ENCODE measurements at places on chromosomes 6 and 20. TPM values are rescaled to one million over a fixed set of nuclear protein-coding genes. Genes with fewer than 3 reads are reported as not detected.
A peak's percentile ranks its signal among the peaks of the same experiment; 100 is the strongest.

Gene COL12A1
- total RNA-seq, result 9.0 TPM

Gene CLVS2
- not detected for total RNA-seq

GRCh38 chr20:53901064-53901463, 169.3 kb downstream of the BCAS1 start:
- DNase-seq, result peak; percentile 84

Gene AK9
- 7.2 TPM for total RNA-seq

GRCh38 chr6:145028144-145028818, 707.0 kb downstream of the EPM2A start:
- peak; percentile 36 for DNase-seq

GRCh38 chr6:56595490-56596122, 47.1 kb downstream of the DST start:
- DNase-seq, result peak; percentile 47

GRCh38 chr6:41428336-41428995, 93.1 kb downstream of the NCR2 start:
- no peak for DNase-seq

GRCh38 chr6:73395875-73396274, 1.2 kb downstream of the DDX43 start:
- DNase-seq, result no peak

Gene DEF6
- not detected for total RNA-seq

DNA sequence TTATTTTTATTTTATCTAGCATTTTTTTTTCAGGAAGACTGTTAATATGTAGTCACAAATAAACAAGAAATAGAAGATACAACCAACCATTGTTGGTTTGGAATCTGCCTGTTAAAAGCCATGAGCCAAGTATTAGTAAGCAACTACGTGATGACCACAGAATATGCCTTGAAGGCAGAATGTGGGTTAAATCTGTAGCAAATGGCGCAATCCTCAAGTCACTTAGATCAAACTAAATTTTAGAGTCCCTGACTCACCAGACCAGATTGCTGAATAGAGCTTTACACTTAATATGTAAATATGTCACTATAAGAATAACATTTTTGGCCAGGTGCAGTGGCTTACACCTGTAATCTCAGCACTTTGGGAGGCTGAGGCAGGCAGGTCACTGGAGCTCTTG, 800.1 kb upstream of the CITED2 start:
- peak; percentile 90 for DNase-seq

DNA sequence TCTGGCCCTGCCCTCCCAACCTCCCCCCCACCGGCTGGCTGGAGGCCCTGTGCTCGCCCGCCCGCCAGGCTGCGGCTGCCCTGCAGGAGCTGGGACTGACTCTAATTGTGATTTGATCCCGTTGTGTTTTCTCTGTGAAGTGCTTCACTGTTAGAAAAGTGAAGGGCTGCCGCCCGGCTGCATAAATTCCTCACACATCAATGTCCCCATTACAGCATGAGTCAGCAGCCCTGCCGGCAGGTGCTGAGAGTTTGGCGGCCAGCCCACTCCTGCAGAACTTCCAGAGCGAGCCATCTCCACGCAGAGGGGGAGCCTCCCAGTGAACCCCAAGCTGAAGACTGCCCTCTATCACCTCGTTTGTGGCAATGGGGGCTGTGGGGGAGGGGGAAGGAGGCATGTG, 137.9 kb downstream of the DLL1 start:
- peak; percentile 77 for DNase-seq

Gene DCDC2
- 0.62 TPM for total RNA-seq

Gene RFX6
- not detected for total RNA-seq

- no peak for DNase-seq
These were observed 79.6 kb downstream of the YTHDF1 start for GRCh38 chr20:63136296-63136695.

DNA sequence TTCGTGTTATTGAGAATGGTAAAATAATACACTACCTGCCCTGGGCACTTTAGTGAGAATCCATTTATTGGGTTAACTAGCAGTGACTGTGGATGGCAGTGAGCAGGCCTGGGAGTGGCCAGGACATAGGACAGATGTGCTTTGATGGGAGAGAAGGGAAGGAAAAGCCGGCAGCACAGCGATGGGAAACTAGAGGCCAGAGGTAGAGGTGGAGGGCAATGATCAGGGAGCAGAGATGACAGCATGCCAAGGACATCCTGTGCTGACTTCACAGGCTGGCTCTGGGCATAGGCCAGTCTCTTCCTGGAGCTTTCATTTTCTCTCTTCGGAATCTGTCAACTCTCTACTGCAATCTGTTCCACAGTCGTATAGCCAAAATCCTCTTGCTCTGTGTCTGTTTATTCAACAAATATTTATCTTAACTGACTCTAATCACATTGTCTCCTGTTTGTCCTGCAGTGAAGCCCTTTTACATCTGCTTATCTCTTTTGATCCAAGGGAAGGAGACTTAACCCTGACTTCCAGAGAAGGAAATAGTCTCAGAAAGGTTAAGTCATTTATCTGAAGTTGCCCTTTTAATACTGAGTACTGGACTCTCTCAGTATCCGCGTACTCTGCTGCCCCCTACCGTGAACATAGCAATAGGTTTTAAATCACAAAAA, 18.4 kb upstream of the MMP24 start:
- DNase-seq, result peak; percentile 88

GRCh38 chr6:31053873-31054272, 43.6 kb downstream of the MUC22 start:
- DNase-seq, result no peak

- DNase-seq, result no peak
These were observed 23.4 kb downstream of the THBS2 start for GRCh38 chr6:169230322-169230665.

Gene CHD6
- total RNA-seq, result 19.1 TPM

All from A172 (cell line).